ENCODE measurements at places on chromosomes 13 and 19.

DNA sequence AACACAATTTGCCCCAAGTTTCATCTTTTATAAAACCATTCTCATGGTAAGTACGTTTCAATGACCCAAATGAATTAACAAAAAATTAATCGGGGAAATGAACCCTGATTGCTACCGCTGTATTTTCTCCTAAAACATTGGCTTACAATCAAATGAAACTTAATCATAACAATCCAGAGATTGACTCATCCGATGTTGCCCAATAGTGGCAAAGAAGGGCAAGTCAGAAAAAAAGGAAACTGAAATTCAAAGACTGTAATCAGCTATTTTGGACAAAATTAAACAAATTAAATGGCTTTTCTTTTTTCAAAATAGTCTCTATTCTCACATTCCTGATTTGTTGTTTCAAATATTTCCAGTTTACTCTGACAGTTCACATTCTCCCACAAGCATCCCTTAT is 3.9 kb upstream of the ACOD1 start:
- DNase-seq = no peak

DNA sequence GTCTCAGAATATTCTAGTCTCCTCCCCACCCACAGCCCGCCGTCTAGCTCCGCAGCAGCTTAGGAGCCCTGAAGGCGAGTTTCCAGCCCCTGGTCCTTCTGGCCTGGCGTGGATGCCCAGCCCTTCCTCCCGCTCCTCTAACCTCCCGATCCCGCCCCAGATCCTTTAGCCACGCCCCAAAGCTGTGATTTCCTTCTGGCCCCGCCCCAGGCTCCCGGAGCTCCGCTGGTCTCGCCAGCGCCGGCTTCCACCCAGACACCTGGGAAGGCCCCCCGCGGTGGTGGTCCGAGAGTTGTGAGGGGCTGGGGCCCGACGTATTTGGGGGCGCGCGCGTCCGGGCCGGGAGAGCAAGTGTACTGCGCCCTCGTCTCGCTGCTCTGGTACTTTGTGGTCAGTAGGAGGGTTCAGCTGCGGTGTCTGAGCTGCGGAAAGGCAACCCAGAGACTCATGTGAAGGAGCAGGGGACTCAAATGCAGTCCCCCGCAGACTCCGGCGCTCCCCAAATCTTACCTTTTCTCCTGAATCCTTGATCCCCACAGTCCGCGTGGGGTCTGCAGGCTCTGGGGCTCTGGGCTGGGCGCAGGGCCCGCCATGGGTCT is at the start of gene CGB7:
CGB7 (minus strand) TSS at position 114 of the 599 bp plus-strand sequence. CDS start 2,374 bp downstream, outside the sequence.
- DNase-seq = no peak

GRCh38 chr13:42270857-42271215 is 1.1 kb upstream of the AKAP11 start:
- peak; percentile 12 for DNase-seq

DNA sequence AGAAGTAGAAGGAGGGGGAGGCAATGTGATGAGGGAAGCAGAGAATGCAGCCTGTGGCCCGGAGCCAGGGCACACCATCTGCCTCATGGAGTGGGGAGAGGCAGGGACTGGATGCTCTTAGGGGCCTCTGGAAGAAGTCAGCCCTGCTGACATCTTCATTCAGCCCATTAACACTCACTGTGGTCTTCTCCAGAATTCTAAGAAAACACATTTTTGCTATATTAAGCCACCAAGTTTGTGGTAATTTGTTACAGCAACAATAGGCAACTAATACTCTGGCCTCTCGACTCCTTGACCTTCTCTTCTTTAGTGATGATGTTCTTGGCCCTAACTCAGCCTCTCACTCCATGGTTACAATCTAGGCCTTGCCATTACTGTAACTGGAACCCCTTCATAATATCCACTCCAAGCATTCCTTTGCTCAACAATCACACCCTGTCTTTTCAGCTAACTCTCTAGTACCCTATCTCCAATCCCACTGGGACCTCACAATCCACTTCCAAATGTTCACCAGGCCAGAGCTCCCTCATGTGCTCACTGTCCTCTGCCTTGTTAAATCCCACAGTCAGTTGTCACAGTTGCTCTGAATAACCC is 98.5 kb downstream of the MIPEP start:
- no peak for DNase-seq

DNA sequence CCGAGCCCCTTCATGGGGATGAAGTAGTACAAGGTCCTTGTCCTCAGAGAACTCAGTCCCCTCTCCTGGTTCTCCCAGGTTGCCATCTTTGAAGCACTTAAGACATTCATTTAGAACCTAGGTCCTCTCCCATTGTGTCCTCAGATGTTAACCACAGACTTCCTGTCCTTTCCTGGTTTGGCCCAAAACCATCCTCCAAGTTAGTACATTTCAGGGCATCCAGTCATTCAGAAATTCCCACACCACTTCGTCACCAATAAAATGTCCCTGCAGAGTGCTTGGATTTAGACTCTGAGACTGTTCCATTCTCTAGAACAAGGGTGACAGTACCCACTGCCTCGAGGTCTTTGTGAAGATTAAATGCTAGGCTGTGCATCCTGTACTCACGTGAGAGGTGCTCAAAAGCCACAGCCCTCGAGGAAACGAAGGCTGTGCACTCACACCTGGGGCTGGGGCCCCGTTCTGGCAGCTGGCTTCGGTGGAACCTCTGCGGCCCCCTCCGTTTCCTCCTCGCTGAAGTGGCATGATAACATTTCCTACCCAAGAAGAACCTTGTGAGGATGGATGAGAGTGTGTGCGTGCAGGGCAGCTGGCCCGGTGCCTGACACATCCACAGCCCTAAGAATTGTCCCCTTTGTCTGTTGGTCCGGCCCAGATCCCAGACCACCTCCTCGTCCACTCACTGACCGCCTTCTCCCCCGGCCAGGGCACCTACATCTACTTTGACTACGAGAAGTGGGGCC is 4.7 kb downstream of the LENG1 start:
- no peak for DNase-seq

- DNase-seq = no peak
These were observed 665.2 kb downstream of the TBC1D4 start for GRCh38 chr13:74816737-74817136.

DNA sequence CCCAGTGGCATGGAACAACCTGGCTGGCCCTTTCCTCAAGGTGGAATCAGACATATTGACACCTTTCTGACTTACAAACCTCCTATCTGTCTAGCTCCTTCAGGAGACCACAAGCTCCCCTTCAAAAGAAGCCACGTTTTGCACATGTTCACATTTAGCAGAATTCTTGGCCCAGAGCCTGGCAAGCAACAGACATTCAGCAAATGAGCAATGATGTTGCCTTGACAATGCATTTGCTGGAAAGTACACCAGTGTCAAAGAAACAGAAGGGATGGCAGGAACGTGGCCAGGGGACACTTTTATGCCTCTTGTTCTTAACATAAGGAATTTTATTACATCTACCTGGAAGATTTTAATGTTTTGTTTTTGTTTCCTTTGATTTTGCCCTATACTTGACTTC is 85.5 kb upstream of the FGF14 start:
- DNase-seq = no peak

All from GM13977 (cell line).